Uterus (tissue), 4 donors: ENCODE measurements at places on chromosomes 6 and 20.

DNA sequence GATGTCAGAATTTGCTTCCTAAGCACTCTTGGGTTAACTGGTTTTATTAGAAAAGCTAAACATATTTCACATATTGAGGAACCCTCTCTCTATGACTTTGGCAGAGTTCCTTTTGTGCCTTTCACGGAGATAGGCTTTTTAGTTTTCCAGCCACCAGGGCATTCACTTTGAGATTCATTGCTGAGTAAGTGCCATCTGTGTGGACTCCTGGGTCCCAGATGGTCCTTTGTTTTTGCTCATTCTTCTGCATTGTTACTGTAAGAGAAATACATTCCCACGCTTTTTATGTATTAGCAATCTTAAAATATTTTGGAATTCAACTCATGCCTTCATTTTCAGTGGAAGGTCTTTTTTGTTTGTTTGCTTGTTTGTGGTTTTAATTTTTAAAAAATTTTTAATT lies 76.3 kb upstream of the PHACTR2 start:
- no peaks in the 10 kb centered on the region for H3K36me3 ChIP-seq
- DNase-seq, result no peak
- H3K4me3 ChIP-seq, result no peak overlapping the region
- no peak overlapping the region for H3K27ac ChIP-seq

DNA sequence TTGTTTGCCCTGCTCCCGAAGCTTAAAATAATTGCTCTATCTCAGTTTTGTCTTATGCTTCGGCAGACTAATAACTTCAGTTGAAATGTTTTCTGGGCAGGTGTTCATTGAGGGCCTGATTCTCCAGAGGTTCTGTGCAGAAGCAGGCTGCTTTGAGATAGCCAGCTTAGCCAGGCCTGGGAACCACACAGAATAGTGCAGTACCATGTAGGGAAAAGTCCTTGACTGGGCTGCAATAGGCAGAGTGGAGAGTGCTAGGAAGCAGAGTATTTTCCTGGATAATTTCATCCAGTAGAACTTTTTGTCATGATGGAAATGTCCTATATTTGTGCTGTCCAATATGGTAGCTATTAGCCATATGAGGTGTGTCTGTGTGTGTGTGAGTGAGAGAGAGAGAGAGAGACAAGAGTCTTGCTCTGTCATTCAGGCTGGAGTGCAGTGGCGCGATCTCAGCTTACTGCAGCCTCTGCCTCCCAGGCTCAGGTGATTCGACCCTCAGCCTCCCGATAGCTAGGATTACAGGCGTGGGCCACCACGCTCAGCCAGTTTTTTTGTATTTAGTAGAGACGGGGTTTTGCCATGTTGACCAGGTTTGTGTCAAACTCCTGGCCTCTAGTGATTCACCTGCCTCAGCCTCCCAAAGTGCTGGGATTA lies 15.9 kb downstream of the TOP1 start:
- H3K4me3 ChIP-seq, result no peak overlapping the region
- no peak for DNase-seq
- peaks cover 10% of the 10 kb centered on the region for H3K4me1 ChIP-seq
- no peaks in the 10 kb centered on the region for H3K36me3 ChIP-seq

- no peak for DNase-seq
- H3K27me3 ChIP-seq, result no peaks in the 10 kb centered on the region
- H3K27ac ChIP-seq, result no peak overlapping the region
Observed at GRCh38 chr6:701215-701614, 8.3 kb upstream of the EXOC2 start.

DNA sequence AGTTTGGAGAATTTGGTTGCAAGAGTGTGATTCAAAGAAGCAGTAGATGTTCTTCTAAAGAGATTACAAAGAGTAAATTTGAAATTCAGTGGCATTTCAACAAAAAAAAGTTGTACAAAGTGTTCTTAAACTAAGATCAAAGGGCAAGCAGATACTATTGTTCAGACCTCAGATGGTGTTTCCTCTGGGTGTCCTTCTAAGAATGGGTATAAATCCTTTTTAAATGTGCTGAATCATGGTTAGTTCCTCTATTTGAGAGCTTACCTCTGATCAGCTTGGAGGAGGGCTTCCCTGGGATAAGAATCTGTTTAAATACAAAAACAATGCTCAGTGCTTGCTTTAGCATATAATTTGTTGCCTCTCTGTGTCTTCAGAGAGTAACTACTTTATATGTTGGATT lies 6.3 kb downstream of the BMP6 start:
- peaks cover 10% of the 10 kb centered on the region for H3K4me1 ChIP-seq
- no peak for DNase-seq

GRCh38 chr20:54636575-54636974 lies 161.2 kb downstream of the DOK5 start:
- H3K36me3 ChIP-seq, result no peaks in the 10 kb centered on the region
- DNase-seq, result no peak
- no peaks in the 10 kb centered on the region for H3K27me3 ChIP-seq
- H3K4me3 ChIP-seq, result no peak overlapping the region
- no peak overlapping the region for H3K27ac ChIP-seq
